Left kidney (tissue), 8 donors: ENCODE measurements at places on chromosomes 3 and 15.

DNA sequence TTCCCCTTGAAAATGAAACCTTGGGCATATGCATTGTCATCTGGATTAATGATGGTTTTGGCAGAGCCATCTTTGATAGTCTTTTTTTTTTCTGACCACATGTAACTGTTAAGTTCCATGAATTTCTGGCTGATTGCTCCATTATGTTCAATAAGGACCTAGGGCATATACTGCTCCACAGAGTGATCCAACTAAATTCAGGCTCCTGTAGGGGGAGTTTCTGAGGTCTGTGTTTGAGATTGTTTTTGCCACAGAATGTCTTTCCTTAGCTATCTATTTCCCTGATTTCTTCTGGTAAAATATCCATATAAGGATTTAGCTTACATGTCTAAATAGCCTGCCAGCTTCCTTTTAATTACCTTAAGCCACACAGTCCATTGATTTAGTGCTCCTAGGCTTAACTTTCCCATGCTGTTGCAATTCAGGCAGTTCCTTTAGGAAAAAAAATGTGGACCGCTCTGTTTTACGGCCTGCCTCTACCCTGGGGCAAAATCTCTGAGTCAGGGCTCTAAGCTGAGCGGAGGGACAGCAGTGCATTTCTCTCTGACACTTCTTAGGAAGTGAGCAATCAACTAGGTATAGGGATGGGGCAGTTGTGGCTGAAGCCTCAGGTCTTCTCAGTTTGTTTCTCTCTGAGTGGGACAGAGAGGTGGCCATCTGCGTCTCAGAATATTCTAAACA lies 796.2 kb downstream of the NR2F2 start:
- no peak for DNase-seq

DNA sequence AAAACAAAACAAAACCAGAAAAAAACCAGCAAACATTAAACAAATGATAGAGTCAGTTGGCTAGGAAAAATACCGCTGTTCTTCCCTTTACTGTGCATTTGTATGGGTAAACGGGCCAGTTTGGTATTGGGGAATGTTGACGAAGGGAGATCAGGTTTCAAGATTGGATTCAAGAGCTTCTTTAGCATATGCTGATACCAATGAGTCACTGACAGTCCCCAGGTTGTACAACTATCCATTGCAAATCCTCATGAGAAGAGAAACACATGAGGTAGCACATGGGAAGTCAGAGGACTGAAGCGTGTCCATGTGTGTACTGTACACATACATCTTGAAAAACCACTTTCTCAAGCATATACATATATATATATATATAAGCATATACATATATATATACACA lies 25.6 kb downstream of the TIGIT start:
- DNase-seq = no peak

- no peak for DNase-seq
Observed at GRCh38 chr3:37135561-37135960, 38.8 kb downstream of the LRRFIP2 start.

GRCh38 chr3:31952205-31952604 lies 28.9 kb downstream of the OSBPL10 start:
- no peak for DNase-seq

DNA sequence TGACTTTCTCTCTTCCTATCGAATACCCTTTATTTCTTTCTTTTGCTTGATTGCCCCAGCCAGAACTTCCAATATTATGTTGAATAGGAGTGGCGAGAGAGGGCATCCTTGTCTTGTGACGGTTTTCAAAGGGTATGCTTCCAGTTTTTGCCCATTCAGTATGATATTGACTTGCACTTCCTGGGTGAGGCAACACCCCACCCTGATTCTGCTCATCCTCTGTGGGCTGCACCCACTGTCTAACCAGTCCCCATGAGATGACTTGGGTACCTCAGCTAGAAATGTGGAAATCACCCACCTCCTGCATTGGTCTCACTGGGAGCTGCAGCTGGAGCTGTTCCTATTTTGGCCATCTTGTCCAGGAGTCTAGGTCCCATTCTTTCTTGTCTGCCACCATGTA lies 44.8 kb upstream of the KCNH8 start:
- DNase-seq = no peak

- DNase-seq = peak; percentile 79
Observed at GRCh38 chr15:83248151-83249029, 36.1 kb downstream of the BNC1 start.

GRCh38 chr3:181915551-181915950 lies 203.8 kb downstream of the SOX2 start:
- DNase-seq = no peak

DNA sequence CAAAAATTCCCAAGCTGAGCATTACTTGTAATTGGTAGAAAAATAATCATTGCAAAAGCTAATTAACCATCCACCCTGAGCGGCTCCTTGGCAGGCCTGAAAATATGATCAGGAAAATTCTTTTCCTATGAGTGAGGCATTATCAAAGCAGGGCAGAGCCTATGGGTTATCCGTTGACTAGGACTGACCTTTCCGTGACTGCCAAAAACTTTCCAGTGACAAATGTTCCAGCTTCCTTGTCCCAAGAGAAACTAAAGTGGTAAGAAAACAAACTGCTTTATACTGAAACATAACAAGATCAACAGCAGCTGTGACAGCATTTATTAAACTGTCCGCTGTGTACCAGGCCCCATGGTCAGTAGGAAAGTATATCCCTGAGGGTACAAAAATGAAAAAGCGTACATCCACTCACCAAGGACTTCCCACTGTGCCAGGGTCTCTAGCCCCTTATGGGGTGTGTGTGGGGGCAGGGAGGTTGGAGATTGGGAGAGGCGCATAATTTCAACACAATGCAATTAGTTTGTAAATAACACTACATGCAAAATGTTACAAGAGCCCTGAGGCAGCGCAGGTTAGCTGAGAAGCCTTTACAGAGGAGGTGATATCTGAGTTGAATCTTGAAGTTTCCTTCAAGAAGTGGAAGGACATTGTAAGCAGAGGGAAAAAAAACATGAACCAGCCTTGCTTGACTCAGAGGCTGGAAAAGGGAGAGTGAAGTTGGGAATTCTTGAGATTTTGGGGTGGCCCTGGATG lies 8.5 kb downstream of the LIPC start:
- no peak for DNase-seq

GRCh38 chr15:84657748-84658079 lies 285 bp downstream of the NMB start:
- no peak for DNase-seq

- no peak for DNase-seq
Observed at GRCh38 chr15:92656089-92656488, 514 bp upstream of the FAM174B start.

- no peak for DNase-seq
Observed at GRCh38 chr3:58386626-58387365, 46.8 kb downstream of the PDHB start.
